Heart left ventricle (tissue), 16 donors: ENCODE measurements at places on chromosomes 12 and 14.

- no peak for DNase-seq
Observed at GRCh38 chr14:94081386-94081820, 293 bp downstream of the IFI27L1 start.

GRCh38 chr14:39666386-39666785, 234.2 kb upstream of the FBXO33 start:
- DNase-seq, result no peak

DNA sequence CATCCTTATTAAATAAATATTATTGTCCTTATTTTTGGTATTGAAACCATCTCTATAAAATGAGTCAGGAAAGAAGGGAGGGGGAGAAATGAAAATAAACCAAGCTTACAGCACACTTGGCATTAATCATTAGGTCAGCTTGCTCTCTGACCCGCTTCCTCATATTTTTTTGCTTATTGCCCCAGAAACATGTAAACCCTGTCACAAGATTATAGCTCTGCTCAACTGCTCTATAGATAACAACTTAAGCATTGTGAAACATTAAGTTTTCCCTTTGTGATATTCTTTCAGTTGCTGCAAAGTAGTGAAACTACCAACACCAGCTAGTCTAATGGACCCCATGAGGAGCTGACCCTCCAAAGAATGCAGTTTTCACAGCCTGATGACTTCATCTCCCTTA, 819.5 kb downstream of the SLC16A7 start:
- no peak for DNase-seq

- no peak for DNase-seq
Observed at GRCh38 chr14:56471056-56471455, 108.5 kb upstream of the TMEM260 start.

DNA sequence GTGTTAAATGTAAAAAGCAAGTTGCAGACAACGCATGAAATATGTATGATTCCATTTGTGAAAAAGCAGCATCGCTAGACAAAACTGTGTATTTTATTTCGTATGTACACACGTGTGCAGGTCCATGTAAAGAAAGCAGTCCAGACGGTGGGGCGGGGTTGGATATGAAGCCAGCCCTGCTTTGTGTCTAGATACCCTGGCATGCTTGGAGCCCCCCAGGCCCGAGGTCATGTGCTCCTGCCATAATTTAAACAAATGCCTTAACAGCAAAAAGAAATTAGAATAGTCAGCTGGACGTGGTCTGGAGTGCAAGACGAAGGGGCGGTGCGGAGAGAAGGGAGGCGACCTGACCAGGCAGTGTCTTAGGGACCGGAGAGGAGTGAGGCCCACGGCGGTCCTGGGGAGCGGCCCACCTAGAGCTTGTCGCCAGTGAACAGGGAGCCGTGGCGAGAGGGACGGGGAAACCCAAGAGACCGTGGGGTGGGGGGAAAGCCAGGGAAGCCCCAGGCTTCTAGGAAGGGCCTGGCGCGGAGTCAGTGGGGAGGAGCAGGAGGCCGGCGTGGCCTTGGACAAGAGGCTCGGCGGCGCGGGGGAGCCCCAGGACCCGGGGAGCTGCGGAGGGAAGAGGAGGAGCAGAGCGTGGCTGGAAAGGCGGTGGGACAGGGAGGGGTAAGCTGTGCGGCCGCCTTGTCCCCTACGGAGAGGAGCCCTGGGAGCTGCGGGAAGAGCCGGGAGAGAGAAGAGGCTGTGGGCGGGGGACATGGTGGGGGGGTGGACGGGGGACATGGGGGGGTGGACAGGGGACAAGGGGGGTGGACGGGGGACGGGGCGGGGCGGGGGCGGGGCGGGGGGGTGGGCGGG, 118.5 kb upstream of the C14orf180 start:
- DNase-seq, result no peak

DNA sequence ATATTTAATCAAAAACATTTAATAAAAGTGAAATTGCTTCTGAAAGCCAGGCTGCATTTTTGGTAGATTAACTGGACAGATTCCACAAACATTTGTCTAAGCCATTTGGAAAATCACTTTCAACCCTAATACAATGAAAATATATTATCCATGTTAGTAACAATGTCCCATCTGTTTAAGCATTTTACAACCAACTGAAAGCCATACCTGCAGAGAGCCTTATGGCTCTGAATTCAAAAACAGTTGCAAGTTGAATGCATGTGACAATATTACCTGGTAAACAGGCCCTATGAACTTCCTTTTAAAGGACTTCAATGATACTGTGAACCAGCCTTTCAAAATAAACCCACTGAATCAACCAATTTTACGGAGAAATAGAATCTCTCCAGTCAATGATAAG, 468.1 kb downstream of the BTG1 start:
- DNase-seq, result no peak

GRCh38 chr12:107704041-107704440, 18.4 kb downstream of the PWP1 start:
- no peak for DNase-seq

- DNase-seq, result no peak
Observed at GRCh38 chr12:18148961-18149360, 59.0 kb upstream of the RERGL start.

GRCh38 chr12:9692909-9693308, 23.4 kb downstream of the CLEC2D start:
- no peak for DNase-seq

- DNase-seq, result no peak
Observed at GRCh38 chr12:71725011-71725410, 29.7 kb upstream of the RAB21 start.
